ENCODE measurements at places on chromosomes 7 and 10.

DNA sequence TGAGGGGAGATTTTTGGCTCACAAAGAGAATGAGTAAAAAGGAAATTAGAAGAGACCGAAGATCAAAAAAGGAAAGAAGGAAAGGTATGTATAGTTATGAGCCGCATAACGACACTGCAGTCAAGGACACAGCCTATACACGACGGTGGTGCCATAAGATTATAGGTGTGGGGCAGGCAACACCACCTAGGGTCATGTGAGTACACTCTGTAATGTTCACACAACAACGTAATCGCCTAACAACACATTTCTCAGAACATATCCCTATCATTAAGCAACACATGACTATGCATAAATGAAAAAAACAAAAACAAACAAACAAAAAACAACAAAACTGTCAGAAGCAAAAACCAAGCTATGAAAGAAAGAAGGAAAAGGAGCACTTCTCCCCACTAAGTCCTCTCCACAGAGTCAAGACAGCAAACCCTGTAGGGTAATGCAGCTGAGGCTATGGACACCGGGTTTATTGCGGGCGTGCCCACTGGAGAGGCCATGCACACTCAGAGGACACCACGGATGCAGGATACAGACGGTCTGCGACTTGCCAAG lies 45.1 kb downstream of the PIP4K2A start:
- no peak for DNase-seq
- H3K4me3 ChIP-seq: no peak overlapping the region
- no peaks in the 10 kb centered on the region for H3K27me3 ChIP-seq

GRCh38 chr10:125161707-125162119 lies 1.4 kb upstream of the CTBP2 start:
- DNase-seq: peak; percentile 56
- no peaks in the 10 kb centered on the region for H3K36me3 ChIP-seq
- H3K27me3 ChIP-seq: no peaks in the 10 kb centered on the region
- H3K4me1 ChIP-seq: peaks cover 14% of the 10 kb centered on the region

GRCh38 chr7:30280631-30281030 lies 3.8 kb upstream of the ZNRF2 start:
- no peaks in the 10 kb centered on the region for H3K4me1 ChIP-seq
- H3K27ac ChIP-seq: no peak overlapping the region
- no peak for DNase-seq
- H3K27me3 ChIP-seq: no peaks in the 10 kb centered on the region
- no peak overlapping the region for H3K4me3 ChIP-seq

DNA sequence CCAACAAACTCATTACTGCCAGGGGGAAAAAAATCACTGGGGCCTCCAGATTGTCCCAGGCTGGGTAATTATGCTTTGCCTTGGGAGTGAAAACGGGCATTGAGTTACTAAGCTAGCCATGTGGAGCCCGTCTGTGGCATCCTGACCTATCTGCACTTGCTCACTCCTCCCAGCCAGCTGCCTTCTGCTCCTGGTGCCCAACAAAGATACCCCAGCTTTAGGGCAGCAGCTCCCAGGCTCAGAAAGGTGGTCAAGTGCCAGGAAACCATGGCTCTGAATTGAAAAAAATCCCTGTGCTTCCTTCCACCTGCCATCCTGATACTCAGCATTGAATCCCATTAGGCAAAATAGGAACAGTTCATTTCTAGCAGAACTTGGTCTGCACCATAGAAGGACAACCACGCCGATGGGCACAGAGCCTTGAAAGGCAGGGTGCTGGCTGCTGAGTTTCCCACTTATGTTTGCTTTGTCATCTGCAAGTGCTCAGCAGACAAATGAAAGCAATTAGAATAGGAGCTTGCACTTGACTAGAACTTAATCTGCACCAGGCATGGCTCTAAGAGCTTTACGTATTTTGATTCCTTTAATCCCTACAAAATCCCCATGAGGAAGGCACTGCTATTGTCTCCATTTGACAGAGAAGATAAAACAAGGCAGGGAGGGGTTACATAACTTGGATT lies 42.8 kb downstream of the HSPA12A start:
- peaks cover 16% of the 10 kb centered on the region for H3K4me1 ChIP-seq
- H3K36me3 ChIP-seq: no peaks in the 10 kb centered on the region
- no peaks in the 10 kb centered on the region for H3K27me3 ChIP-seq
- H3K4me3 ChIP-seq: no peak overlapping the region
- peak; percentile 42 for DNase-seq
- H3K27ac ChIP-seq: peak overlapping the region; percentile 1

DNA sequence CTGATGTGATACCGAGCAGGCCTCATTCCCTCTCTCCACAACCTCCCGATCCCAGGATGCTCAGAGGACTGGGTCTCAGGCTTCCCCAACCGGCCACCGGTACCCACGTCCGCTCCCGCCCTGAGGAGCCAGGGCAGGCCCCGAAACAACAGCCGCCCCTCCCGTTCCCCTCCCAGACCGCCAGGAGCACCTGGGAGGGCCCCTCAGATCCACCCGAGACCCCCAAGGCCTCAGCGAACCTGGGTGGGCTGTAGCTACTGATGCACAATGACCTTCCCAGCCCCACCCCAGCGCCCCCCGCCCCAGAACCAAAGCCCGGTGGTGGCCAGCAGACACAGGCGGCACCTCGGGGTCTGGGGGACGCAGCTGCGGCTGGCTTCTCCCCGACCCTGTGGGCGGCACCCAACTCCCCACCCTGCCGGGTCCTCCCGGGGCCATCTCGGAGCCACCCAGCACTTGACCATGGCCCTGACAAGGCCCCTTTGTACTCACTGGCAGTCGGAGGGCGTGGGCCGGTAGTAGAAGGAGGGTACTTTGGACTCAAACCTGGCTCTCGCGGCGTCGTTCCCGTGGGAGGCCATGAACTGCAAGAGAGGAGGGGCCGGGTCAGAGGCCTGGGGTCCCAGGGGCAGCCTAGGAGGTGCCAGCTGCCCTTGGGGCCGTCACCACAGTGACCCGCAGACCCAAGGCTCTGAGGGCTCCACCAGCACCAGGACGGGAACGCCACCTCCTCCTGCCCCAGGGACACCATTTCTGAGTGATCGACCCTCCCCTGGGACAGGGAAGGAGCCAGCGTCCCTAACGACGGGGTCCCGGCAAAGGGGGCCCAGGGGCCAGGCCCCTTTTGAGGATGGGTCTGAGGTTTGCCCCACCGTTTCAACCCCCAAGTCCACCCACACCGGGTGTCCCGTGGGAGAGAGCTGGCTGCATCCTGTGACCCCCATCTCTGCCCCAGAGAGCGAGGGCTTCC lies 28.1 kb downstream of the ADAP1 start:
- DNase-seq: peak; percentile 0
- H3K36me3 ChIP-seq: no peaks in the 10 kb centered on the region
- no peak overlapping the region for H3K27ac ChIP-seq
- H3K27me3 ChIP-seq: no peaks in the 10 kb centered on the region

DNA sequence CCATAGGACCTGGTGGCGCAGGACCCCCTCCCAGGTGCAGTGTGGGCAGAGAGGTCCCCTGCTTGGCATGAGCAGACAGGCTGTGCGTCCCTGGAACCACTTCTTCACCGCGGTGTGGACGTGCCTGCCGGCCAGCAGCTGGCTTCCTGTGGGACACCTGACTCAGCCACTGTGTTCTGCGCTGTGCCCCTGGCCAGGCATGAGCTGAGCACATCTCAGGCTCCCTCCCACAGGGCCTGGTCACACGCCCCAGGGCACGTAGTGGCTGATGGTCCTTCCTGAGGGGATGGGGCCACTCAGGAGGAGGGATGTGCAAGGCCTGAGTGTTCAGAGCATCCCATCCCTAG lies 3.5 kb upstream of the DEPP1 start:
- H3K4me3 ChIP-seq: no peak overlapping the region
- peak overlapping the region; percentile 97 for H3K27ac ChIP-seq
- peaks cover 29% of the 10 kb centered on the region for H3K4me1 ChIP-seq
- H3K36me3 ChIP-seq: peaks cover 59% of the 10 kb centered on the region
- no peaks in the 10 kb centered on the region for H3K27me3 ChIP-seq
- DNase-seq: peak; percentile 33

Measured in thyroid gland (tissue), 4 donors.